ENCODE measurements at places on chromosomes 3 and 15.

GRCh38 chr15:36666228-36666905 lies 86.9 kb downstream of the CDIN1 start:
- peak; percentile 29 for DNase-seq

DNA sequence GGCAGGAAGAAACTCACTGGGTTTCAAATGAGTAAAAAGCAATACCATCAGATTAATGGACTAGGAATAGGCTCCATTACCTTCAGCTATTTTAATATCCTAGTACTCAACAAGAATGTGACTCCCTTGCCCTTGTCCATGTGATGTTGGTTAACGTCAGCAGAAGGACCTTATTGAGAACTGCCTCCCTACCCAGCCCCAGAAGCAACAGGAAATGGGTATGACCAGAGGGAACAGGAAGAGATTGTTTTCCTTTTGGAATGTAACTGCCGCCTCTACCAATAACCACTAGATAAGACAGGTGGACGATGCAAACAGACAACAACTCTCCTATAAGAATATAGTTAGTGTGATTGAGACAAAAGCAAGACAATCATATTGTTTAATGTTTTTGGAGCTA lies 10.4 kb upstream of the MME start:
- DNase-seq = peak; percentile 19

GRCh38 chr3:152564459-152564858 lies 270.5 kb upstream of the P2RY1 start:
- no peak for DNase-seq

- DNase-seq = no peak
Measured at GRCh38 chr3:115301364-115301860, 154.3 kb upstream of the ZBTB20 start.

DNA sequence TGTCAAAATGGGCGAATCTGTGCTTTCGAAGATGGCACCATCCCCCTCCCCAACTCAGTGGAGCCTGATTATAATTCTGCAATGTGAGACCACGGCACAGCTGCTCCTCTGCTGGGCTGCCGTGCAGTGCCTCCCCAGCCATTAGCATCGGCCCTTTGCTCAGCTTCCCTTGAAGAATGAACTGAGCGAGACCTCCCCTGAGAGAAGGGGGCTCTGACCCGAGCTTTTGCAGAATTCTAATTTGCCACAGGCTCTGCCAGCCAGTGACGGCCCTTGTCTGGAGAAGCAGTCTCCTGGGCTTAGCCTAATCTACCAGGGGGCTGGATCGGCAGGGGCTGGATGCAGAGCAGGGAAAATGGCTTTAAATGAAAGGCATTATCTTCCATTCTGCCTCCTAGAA lies 57.2 kb downstream of the GLDN start:
- DNase-seq = no peak

DNA sequence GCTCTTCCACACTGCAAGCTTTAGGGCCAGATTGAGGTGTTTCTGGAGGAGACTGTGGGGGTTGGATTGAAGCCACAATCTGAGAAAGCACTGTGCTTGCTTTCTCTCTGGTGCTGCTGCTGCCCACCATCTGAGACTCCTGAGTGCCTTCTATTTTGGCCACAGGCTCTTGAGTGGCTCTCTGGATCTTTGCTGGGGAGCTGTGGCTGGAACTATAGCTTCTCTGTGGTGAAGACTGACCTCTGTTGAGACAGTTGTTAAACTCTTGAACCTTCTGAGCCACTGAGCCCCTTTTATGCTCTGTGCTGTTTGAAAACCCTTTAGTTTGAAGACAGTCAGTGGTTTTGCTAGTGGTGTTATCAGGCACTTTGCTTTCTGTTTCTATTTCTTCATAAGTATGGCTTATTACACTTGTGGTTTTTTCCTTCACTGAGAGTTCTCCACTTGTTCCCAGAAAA lies 108.7 kb upstream of the TSPAN3 start:
- peak; percentile 20 for DNase-seq

DNA sequence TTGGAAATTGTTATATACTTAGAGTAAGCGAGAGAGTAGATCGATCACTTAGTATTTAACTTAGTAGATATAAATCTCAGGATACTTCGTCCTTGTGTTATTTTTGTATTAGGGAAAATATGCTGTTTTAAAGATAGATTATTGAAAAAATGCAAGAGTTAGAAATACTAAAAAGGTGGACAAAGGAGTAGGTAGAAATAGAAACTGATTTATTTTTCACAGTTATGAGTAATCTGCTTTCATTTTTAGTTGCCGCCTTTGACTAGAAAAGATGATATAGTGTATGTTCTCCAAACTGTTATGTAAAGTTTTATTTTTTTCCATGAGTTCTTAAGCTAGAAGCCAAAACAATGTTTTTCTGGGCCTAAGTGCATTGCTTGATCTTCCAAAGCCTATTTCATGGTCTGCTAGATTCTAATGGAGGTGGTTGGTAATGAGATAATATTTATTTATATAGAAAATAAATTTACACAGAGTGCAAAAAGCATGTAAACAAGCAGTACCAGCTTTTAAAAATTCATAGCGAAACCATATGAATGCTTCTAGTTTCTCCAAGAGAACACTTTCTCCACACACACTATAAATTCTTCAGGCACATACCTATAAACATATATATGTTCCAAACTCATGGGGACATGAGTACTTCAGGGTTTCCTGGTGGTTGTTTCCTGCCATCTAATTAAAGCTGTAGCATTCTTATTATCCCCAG lies 61.1 kb downstream of the DIPK2A start:
- no peak for DNase-seq

Measured in suppressor macrophage (primary cell).